ENCODE measurements at places on chromosomes 3 and 15. TPM values are rescaled to one million over a fixed set of nuclear protein-coding genes. Genes with fewer than 3 reads are reported as not detected.

TOPAZ1 gene
- not detected for total RNA-seq

CFAP92 gene
- 0.49 TPM for total RNA-seq

PLA2G4D gene
- total RNA-seq, result not detected

- DNase-seq, result no peak
Observed at GRCh38 chr3:150917951-150918350, 12.7 kb upstream of the MINDY4B start.

GRCh38 chr3:32960404-32961170 is 9.1 kb downstream of the CCR4 start:
- DNase-seq, result no peak

- DNase-seq, result peak; percentile 92
Observed at GRCh38 chr3:136343873-136344555, 93.9 kb downstream of the PCCB start.

- no peak for DNase-seq
Observed at GRCh38 chr3:119831022-119831421, 49.1 kb downstream of the NR1I2 start.

GRCh38 chr3:23170291-23170690 is 32.8 kb upstream of the UBE2E2 start:
- DNase-seq, result peak; percentile 51

DNA sequence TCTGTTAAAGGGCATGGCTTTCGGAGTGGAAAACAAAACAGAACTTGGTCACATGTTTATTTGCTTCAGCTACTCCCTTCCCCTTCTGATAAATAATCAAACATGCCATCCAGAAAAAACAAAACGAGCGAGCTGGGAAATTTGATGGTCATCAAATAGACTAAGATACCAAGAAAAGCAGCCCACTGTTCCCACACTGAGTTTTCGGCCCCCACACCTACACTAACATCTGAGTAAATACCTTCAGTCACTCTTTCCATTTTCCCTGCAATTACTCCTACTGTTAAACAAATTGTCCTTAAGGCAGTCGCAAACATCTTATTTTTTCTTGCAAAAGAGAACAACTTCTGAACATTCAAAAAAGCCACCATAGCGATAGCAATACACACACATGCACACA is 454.6 kb downstream of the FOXP1 start:
- DNase-seq, result peak; percentile 46

- no peak for DNase-seq
Observed at GRCh38 chr15:45498701-45499100, 23.9 kb downstream of the SLC30A4 start.

- peak; percentile 13 for DNase-seq
Observed at GRCh38 chr3:116288485-116288884, 156.8 kb downstream of the LSAMP start.

Data from fibroblast of the aortic adventitia (primary cell).